ENCODE measurements at places on chromosomes 1 and 21.

DNA sequence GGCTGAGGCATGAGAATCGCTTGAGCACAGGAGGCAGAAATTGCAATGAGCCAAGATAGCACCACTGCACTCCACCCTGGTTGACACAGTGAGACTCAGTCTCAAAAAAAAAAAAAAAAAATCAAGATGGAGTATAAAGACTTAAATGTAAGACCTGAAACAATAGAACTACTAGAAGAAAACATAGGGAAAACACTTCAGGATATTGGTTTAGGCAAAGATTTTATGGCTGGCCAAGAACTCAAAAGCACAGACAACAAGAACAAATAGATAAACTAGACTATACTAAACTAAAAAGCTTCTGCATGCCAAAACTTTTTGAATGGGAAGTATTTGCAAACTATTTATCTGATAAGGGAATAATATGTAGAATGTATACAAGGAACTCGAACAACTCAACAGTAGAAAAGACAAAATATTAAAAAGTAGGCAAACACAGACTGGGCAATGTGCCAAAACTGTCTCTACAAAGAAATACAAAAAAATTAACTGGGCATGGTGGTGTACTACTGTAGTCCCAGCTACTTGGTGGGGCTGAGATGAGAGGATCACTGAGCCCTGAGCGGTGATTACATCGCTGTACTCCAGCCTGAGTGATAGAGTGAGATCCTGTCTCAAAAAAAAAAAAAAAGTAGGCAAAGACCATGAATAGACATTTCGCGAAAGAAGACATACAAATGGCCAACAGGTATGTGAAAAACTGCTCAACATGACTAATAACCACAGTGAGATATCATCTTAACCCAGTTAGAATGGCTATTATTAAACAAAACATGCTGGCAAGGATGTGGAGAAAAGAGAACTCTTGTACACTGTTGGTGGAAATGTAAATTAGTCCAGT lies 25.3 kb downstream of the DTL start:
- no peak for DNase-seq

GRCh38 chr1:62689524-62689923 lies 1.3 kb upstream of the DOCK7 start:
- DNase-seq = peak; percentile 24

- no peak for DNase-seq
Measured at GRCh38 chr1:228283476-228284147, 75.8 kb downstream of the OBSCN start.

- DNase-seq = no peak
Measured at GRCh38 chr1:182175361-182175931, 113.9 kb upstream of the ZNF648 start.

DNA sequence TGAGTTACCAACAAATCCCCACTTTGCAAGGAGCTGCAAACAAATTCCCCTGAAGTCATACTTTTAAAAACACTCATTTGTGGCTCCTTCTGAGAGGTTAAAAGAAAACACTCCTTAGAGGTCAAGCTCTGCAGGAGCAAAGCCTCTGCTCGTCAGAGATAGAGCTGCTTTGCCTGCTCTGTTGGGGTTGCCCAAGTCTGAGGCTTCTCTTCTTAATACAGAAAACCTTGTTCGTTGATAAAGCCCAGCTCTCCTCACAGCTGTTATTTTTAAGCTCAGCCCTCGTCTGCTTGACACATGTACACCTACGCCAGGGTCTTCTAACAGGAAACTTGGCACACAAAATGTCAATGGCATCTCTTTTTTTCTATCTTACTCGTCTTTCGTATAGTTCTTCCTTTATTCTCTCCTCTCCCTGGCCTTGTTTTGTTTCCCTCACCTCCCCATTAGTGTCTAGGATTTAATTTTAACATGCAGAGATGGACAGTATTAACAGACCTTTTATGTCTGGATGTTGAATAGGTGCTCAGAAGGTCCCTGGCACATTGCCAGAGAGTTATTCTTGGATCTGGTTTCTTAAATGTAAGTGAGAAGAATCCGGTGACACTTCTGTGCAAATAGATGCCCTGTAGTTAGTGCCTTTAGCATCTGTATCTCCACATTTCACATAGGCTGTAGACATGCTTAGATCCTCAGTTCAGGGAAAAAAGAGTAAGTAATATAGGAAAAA lies 86.0 kb downstream of the LRRC53 start:
- DNase-seq = peak; percentile 1
